ENCODE measurements at places on chromosomes 1 and 21. TPM values are rescaled to one million over a fixed set of nuclear protein-coding genes. Genes with fewer than 3 reads are reported as not detected.

GRCh38 chr1:121558514-121558913 lies 373.7 kb downstream of the SRGAP2C start:
- DNase-seq, result no peak

DNA sequence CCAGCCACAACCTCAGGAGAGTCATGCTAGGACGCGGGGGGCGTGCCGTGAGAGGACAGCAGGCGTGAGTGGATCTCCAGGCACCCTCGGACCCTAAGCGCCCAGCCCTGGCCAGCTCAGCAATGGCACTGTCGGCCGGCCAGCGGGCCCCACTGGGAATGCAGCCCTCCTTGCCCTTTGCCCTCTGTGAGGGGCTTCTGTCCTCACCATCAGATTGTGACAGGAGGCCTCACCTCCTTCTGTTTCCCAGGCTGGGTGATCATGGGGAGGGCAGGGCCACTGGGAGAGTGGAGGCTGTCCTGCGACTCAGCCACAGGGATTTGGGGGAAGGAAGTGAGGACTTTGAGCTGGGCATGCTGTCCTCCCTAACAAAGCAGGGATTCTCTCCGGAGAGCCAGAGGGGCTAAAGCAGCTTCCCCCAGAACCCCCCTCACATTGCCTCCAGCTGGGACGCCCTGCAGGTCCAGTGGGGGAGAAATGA lies 6.6 kb upstream of the LRRC3 start:
- no peak for DNase-seq

- no peak for DNase-seq
Observed at GRCh38 chr1:220750131-220750515, 2.0 kb downstream of the MTARC2 start.

DNA sequence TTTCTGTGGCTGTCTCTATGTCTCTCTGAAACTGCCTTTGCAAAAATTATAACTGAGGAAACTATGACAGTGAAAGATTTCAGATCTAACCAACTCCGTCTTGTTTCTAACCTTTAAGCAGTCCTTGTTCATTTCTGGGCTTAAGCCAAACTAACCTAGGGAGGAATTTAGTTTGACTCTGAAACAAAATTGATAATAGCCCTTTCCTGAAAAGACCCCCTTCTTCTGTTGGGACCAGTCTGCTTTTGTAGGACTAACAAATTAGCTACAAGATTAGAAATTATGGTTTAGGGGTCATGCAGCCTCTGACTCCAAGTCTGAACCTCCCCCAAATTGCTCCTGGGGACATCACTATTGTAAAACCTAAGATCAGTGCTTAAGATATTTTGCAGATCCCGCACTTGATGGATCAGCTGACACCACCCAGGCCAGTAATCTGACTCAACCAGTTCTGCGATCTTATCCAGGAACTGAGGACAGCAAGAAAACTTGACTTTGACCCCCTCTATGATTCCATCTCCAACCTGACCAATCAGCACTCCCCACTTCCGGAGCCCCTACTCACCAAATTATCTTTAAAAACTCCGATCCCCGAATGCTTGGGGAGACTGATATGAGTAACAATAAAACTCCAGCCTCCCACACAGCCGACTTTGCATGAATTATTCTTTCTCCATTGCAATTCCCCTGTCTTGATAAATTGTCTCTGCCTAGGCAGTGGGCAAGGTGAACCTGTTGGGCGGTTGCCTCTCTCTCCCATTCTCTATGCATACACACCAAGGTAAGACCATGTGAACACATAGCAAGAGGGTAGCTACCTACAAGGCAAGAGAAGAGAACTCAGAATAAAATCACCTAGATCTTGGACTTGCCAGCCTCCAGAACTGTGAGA lies 11.1 kb upstream of the TRIM63 start:
- no peak for DNase-seq

DNA sequence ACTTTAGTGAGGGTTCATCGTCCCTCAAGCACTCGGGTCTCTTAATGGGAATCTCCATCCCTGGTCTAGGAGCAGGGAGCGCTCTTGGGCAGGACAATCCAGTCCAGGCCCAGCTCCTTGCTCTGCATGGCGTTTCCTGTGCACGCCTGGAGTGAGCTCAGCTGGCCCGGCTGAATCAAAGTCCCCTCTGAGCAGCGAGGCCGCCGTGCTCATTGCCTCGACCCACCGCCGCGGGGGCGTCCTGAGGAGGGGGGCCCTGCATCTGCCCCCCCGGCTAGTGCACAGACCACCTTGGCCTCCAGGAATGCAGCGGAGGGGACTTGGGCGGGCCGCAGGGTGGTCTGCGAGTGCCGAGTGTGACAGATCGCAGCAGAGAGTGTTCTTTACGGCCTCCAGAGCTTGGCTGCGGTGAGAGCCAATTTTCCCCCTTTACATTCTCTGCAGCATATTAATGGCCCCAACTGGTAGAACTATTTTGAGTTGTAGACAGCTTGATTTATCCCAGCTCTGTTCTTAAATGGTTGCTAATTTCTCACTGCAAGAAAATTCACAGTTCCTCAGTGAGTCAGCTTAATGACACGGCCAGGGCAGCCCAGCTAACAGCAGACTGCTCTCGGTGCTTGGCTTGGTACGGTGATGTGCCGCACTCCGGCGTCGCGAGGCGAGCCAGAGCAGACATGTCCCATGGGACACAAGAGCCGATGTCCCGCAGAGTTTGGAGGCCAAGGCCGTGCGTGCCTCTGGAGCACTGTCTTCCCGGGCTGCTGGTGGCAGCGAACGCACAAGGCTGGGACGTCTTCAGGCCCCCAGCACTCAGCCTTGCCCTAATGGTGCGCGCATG lies 39.8 kb downstream of the SNAP47 start:
- no peak for DNase-seq

DNA sequence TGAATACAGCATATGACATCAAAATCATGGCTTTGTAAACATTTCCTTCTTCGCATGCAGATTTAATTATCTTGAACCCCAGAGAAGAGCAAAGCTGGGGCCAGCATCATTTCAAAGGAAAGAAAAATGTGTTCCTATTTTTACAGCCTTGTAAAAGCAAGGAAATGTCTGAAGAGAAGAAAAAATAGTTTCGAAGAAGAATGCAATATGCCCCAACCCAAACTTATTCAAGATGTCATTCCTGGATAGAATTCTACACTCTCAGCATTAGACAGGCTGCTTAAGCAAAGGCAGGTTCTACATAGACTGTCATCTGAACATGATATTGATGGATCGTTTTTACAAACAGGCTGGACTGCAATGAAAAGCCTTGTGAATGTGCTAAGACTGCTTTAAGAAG lies 900.8 kb downstream of the TTLL7 start:
- no peak for DNase-seq

DNA sequence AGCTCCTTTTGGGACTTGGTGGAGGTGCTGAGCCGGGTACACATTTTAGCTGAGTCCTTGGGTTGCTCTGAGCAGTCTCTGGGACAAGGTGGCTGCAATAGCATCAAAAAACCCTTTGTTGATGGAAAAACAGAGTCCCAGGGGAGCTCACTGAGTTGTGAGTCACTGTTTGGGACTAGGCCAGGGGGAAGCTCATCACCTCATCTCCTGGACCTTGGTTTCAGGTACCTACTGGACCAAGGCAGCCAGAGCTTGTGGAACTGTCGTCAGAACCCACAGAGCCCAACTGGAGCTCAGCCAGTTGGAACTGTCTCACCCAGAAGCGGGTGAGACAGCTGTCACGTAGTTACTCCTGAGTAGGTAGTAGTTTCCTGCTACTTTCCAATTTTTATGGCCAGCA lies 146.7 kb downstream of the HLX start:
- DNase-seq, result no peak

The EPS8L3 gene
- not detected for total RNA-seq

The ACTL8 gene
- 0.08 TPM for total RNA-seq

The S100B gene
- 0.25 TPM for total RNA-seq
